RCC 7860 (cell line): ENCODE measurements at places on chromosomes 5 and 9.

GRCh38 chr5:127064253-127064840, 9.0 kb downstream of the C5orf63 start:
- no peak for DNase-seq

- DNase-seq = no peak
These were observed 1006.9 kb upstream of the CTNND2 start for GRCh38 chr5:12911156-12911555.

DNA sequence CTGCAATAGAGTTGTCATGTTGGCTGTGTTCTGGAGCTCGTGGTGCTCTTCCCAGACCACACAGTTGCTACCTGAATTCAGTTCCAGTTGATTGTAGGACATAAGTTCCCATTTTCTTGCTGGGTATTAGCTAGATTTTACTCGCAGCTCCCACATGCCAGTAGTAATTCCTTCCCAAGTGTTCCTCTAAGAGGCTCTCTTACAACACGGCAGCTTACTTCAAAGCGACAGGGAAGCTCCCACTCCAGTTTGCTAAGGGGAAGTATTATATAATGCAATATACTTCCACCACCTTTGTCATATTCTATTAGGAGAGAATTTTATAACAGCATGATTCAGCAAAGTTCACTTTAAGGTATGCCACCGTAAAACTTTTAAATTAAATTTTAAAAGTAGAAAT, 623.0 kb downstream of the SLCO4C1 start:
- no peak for DNase-seq

GRCh38 chr5:17808566-17808965, 174.3 kb downstream of the TAF11L14 start:
- no peak for DNase-seq

DNA sequence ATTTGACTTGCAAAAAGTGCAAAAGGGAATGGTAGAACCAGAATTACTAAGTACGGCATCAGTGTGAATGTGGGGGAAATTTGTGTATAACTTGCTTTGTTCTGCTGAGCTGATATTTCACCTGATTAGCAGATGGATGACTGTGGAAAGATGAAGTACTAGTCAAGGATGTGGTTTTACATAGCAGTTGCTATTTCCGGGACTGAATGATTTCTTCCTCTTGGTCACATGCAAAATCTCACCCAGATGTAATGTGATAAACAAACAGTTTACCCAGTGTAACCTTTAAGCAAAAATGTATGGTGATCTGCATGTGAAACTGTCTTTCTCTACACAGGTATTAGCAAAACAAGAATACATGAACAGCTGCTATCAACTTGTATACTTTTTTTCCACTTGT, 46.1 kb downstream of the DCP2 start:
- no peak for DNase-seq
